Hepatocyte (in vitro differentiated cells): ENCODE measurements at places on chromosomes 1 and 21. TPM values are rescaled to one million over a fixed set of nuclear protein-coding genes. Genes with fewer than 3 reads are reported as not detected.

GRCh38 chr1:53626616-53627015 is 112.3 kb downstream of the GLIS1 start:
- no peak for DNase-seq

DNA sequence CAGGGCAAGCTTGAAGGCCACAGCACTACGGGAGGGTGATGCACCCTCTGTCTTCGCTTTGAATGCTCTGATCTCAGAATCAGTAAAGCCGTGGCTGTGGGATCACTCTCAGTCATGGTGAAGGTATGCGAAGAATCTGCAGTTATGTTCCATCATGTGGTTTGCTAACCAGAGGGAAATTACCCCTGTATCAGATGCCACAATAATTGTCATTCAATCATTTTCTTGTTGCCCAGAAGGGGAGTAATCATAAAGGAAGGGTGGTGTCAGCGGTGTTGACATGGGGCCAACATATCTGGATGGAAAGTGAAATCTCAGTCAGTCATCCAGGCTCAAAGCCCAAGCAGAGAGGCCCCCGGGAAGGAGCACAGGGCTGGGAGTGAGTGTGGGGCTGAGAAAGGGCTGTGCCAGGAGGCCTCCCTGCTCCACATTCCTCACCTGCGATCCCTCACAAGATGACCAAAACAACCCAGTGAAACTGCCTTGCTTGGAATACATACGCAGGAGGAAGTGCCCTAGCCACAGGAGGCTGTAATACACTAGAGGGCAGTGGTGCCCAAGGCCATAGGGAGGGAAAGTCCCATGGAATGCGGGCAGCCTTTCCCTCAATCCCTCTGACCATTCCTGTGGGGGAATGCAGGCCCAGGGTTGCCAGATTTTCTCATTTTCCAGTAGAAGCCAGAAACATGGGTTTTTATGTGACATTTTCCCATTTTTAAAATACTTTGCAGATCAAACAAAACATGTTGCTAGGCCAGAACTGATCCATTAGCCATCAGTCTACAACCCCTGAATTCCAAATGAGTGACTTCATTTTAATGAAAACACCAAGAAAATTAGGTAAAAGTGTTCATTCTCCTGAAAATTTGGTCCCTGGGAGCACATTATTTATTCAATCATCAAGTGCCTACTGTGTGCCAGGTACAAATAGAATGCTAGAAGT is 95.7 kb upstream of the VANGL1 start:
- DNase-seq = peak; percentile 86

- DNase-seq = no peak
These were observed 5.0 kb upstream of the PDC start for GRCh38 chr1:186465946-186466345.

DNA sequence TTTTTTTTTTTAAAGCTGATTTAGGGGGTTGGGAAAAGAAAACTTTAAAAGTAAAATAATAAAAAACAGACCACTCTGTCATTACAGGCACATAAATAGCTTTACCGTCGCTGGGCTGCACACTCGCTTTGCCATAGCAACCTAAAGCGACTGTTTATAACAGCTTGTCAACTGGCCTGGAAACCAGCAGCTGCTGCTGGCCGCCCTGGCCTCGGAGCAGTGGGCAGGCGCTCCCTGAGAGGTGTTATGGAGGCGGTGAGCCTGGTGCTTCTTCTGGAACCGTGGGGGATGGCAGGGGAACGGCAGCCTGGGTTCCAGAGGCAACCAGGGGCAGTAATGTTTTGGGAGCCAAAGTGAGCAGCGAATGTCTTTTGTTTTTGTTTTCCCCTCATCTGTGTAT is 45.7 kb downstream of the ATP2B4 start:
- DNase-seq = peak; percentile 79

- DNase-seq = peak; percentile 81
These were observed 731 bp downstream of the EFNA4 start for GRCh38 chr1:155064111-155064831.

- DNase-seq = peak; percentile 44
These were observed 196.7 kb upstream of the VAMP3 start for GRCh38 chr1:7574121-7575040.

GRCh38 chr1:167060141-167061072 is 29.8 kb downstream of the GPA33 start:
- no peak for DNase-seq

DNA sequence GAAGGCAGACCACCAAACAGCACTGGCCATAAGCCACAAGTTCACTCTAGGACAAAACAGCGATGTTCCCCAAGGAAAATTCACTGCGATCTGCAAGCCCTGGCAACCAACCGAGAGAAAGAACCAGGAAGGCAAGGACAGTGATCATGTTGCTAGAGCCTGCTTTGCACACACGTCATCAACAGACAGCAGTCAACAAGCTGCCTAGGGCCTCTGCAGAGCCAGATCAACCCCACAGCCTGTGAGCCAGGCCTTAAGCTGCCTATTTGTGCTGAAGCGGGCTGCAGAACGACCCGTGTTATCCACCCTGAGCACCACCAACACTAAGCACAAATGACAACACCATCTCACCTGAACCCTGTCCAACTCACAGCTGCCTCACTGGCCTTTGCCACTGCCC is 6.2 kb upstream of the YRDC start:
- DNase-seq = no peak

DNA sequence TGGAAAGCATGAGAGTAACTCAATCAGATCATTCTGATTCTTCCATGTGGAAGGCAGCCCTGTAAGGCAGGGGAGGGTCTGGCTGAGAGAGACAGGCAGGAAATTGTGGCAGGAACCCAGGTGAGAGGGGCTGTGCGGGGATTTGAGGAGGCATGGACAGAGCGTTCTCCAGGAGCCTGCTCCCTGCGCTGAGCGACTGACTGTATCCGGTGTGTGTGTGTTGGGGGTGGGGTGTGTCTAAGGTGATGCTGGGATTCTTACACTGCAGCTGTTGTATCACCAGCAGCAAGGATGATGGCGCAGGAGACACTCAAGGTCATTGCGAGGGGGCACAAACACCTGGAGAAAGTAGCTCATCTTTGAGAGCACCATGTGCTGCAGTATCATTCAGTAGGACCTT is 128.5 kb downstream of the RHOU start:
- no peak for DNase-seq

DNA sequence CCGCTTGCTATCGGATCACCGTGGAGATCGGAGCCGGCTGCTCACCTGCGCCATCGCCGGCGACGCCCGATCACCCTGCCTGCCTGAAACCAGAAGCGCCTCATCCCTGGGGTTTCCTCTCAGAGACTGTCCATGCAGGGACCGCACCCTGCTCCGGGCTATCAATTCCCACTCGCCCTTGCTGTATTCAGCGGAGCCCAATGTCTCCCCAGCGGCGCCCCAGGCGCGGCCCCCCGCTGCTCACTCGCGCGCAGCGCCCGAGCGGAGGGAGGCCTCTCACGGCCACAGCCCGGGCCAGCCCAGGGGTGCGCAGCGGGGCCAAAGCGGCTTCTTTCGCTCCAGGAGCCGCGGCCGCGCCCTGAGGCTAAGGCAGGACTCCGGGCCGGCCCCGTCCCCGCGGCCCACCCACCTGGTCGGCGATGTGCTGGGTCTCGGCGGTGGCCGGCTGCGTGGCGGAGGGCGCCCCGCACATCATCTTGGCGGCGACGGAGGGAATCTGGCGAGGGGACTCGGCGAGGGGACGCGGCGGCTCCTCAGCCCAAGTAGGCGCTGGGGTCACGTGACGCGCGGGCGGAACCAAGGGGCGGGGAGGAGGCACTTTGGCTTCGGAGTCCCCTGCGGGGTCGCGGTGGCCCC is at the start of gene CSTB:
Gene CSTB, minus strand, starts transcription at position 514 of the 636 bp plus-strand sequence. Its CDS starts 39 bp downstream, at position 475.
- DNase-seq = peak; percentile 89

- DNase-seq = no peak
These were observed 2.6 kb upstream of the DVL1 start for GRCh38 chr1:1351511-1352427.

GRCh38 chr21:42857216-42857615 is 22.1 kb downstream of the WDR4 start:
- DNase-seq = no peak

DNA sequence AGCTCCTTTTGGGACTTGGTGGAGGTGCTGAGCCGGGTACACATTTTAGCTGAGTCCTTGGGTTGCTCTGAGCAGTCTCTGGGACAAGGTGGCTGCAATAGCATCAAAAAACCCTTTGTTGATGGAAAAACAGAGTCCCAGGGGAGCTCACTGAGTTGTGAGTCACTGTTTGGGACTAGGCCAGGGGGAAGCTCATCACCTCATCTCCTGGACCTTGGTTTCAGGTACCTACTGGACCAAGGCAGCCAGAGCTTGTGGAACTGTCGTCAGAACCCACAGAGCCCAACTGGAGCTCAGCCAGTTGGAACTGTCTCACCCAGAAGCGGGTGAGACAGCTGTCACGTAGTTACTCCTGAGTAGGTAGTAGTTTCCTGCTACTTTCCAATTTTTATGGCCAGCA is 146.7 kb downstream of the HLX start:
- no peak for DNase-seq

GRCh38 chr1:28378906-28379305 is 9.4 kb downstream of the PHACTR4 start:
- no peak for DNase-seq

- peak; percentile 34 for DNase-seq
These were observed 88.0 kb upstream of the AK4 start for GRCh38 chr1:65059930-65060538.

GRCh38 chr1:55048453-55049270 is 9.3 kb downstream of the PCSK9 start:
- no peak for DNase-seq

DNA sequence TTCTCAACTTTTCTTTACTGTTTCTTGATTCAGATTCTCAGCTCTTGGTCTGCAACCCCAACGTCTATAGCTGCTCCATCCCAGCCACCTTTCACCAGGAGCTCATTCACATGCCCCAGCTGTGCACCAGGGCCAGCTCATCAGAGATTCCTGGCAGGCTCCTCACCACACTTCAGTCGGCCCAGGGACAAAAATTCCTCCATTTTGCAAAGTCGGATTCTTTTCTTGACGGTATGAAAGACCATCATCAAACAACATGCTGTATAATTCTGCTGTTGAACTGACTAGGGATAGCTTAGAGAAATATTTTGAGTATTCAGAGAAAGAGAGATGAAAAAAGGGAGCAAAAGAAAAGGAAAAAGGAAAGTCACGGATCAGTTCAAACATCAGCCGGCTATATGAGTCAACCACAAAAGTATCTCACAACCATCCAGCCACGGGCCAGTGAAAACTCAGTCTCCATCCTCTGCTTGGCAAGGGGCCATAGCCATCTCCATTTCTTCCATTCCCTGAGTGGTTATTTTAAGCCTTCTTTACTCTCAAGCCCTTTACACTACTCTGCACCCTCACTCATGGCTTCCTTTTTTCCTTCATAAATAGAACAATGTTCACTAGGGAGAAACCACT is 14.1 kb downstream of the DNASE2B start:
- DNase-seq = no peak

- peak; percentile 22 for DNase-seq
These were observed 30.0 kb downstream of the PRKACB start for GRCh38 chr1:84174051-84174556.

DNA sequence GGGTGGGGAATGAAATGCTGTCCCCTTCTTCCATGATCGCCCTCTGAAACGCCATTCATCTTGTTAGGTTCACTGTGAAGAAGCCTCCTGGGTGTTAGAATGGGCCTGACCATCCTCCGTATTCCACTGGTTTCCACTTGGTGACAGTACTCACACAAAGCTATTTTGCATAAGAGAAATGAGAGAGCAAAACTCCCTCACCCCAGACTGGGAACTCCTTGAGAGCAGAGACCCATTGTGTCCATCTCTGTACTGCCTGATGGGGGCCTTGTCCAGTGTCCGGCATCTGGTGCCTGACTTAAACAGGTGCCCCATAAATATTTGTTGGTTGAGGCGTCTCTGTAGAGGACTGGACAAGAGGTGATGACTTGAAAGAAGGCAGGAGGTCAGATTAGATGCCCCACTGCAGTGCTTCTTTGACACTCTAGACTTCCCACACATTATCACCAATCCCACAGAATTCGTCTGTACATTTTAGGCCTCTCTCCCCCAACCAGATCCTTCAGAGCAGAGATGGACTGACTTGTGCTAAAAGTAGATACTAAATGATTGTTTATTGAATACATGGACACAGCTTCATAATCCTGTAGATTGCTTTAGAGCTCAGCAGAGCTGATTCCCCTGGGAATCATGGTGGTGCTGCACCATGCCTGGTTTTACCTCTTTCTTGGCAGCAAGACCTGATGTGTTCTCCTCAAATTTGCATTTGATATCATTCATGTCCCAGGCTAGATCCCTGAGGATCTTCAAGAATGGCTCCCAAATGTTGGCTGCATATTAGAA is 22.4 kb upstream of the KCNA2 start:
- DNase-seq = no peak

DNA sequence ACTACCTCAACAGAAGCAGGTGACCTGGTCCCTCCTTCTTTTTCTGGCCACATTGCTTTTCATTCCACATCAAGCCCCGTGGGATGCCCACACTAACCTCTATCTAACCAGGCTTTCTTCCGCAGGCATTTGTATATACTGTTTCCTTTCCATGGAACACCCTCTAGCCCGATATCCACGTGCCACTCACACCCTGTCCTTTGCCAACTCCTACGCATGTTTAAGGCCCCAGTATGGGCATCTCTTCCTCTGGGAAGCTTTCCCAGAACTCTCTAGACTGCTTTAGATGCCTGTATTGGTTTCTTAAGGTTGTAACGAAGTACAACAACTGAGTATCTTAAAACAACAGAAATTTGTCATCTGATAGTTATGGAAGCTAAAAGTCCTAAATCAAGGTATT is 121.0 kb downstream of the TNR start:
- no peak for DNase-seq

DNA sequence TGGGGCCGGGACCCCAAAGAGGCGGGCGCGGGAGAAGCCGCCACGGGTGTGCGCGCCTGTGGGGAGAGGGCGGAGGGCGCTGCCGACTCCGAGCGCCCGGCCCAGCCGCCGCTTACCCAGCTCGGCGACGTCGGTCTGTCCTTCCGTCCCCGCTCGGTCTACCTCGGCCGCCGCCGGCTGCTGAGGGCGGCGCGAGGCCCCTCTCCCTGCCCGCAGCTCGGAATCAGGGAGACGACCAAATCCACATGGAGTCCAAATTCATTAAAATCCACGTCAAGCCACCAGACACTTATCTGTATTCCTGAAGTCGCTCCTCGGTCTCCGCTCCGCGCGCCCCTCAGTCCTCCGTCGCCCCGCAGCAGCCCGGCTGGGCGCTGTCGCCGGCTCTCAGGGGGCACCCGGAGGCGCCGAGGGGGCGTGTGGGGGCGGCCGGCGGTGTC is 637 bp downstream of the PLXNA2 start:
- DNase-seq = no peak

- DNase-seq = no peak
These were observed 42.4 kb downstream of the FNBP1L start for GRCh38 chr1:93490357-93490756.

GRCh38 chr1:205199931-205200299 is 11.6 kb downstream of the DSTYK start:
- no peak for DNase-seq

Gene ID3
- polyA plus RNA-seq = 314 and 336 TPM in 2 replicates

Gene ALG14
- polyA plus RNA-seq = 15.2 and 22.5 TPM in 2 replicates

Gene TRIM33
- polyA plus RNA-seq = 27.5 and 32.9 TPM in 2 replicates

Gene OR2L8
- not detected in 2 replicates for polyA plus RNA-seq

Gene OR2L5
- polyA plus RNA-seq = not detected in 2 replicates

Gene SLAMF7
- polyA plus RNA-seq = not detected in 2 replicates

Gene IL23R
- 0.16 TPM in 1 of 2 replicates, not detected in the other for polyA plus RNA-seq

Gene IFI44
- 3.1 and 3.2 TPM in 2 replicates for polyA plus RNA-seq

Gene CCDC17
- 0.73 and 1.4 TPM in 2 replicates for polyA plus RNA-seq
